Glomerular endothelial cell (primary cell): ENCODE measurements at places on chromosomes 5 and 9. TPM values are rescaled to one million over a fixed set of nuclear protein-coding genes. Genes with fewer than 3 reads are reported as not detected.

Gene CFAP157
- not detected in 2 replicates for total RNA-seq

Gene SPINK6
- not detected in 2 replicates for total RNA-seq

Gene GABRA1
- total RNA-seq = not detected in 2 replicates

- DNase-seq = no peak
Observed at GRCh38 chr9:114899461-114899860, 30.9 kb downstream of the TNFSF8 start.

DNA sequence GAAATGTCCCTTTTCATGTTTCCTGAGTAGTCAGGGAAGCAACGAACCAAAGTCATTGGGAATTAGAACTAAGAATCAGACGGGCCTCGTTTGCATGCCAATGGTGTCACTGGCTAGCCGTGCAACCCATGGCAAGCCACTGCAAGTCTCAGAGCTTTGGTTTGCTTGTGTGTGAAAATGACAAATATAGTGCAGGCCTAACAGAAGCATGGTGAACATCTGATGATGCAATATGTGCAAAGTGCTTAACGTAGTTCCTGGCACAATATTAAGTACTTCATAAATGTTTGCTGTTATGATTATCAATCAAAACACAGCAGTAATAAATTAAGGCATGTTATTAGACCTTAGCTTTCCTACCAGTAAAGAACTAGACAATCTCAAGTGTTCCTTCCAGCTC lies 118.0 kb upstream of the TRIM32 start:
- DNase-seq = no peak

- no peak for DNase-seq
Observed at GRCh38 chr5:9681706-9682105, 51.6 kb upstream of the TAS2R1 start.

GRCh38 chr9:37269221-37269620 lies 148.8 kb downstream of the ZCCHC7 start:
- DNase-seq = no peak

GRCh38 chr5:178765753-178766300 lies 35.4 kb upstream of the ZNF354A start:
- DNase-seq = no peak

GRCh38 chr9:19229595-19230354 lies 718 bp upstream of the DENND4C start:
- no peak for DNase-seq

DNA sequence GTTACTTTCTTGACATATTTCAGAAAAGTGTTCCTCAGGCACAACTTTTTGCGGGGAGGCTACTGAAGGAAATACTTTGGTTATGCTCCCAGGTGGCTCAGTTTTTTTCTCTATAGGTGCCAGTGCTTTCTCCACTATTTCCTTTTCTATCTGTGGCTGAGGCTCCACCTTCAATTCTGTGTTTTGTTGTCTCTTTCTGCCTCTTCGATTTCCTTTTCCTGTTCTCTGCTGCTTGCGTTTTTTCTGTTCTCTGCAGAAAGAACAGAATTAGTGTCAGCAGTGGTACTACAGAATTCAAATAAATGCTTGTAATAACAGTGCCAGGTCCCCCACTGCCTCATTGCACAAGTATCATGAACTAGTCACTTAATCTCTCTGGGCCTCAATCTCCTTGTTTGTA lies 7.0 kb downstream of the HEMGN start:
- DNase-seq = no peak

- no peak for DNase-seq
Observed at GRCh38 chr5:155367841-155368240, 354.3 kb downstream of the KIF4B start.
